ENCODE measurements at places on chromosomes 7 and 10.

DNA sequence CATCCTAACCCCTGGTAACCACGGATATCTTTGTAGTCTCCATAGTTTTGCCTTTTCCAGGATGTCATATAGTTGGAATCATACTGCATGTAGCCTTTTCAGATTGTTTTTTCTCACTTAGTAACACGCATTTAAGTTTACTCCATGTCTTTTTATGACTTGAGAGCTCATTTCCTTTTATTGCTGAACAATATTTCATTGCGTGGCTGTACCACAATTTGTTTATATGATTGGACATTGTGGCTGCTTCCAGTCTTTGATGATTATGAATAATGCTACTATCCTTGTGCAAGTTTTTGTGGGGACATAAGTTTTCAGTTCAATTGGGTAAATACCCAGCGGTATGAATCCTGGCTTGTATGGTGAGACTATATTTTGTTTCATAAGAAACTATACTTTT is 60.8 kb downstream of the AOAH start:
- no peak for DNase-seq

DNA sequence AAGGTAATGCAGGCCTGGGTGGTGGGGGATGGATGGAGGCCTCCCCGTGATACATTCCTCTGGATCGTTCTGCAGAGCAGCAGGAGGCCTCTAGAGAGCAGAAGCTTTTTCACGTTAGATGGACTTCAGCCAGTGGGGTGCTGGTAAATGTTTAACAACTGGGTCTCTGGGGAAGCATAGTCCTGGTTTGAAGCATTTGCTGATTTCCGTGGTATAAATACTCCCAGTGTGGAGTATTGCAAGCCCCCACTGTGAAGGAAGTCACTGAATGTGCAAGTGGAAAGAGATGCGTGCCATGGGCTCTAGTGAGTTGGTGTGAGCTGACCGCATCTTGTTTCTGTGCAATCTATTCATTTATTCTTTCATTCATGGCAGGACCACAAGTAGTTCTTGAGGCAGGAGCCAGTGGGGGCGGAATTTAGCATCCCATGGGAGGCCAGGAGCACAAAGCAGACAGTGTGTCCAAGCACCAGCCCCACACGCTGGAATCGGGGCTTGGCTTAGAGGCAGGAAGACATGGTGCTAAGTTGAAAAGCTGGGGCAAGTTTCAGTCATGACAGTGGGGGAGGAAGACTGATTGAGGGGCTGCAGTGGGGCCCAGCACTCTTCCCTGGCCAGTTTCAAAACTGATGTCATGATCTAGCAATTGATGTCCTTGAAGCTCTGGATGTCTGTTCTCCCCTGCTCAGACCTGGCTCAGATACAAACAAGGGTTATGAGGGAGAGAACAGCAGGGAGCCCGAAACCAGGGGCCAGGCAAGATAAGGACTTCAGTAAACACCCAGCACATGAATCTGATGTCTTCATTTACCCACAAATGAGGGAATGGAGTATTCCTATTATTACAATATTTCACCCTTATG is 280.9 kb upstream of the LYZL1 start:
- DNase-seq = no peak

GRCh38 chr7:74338366-74339108 is 49.3 kb downstream of the CLIP2 start:
- no peak for DNase-seq

DNA sequence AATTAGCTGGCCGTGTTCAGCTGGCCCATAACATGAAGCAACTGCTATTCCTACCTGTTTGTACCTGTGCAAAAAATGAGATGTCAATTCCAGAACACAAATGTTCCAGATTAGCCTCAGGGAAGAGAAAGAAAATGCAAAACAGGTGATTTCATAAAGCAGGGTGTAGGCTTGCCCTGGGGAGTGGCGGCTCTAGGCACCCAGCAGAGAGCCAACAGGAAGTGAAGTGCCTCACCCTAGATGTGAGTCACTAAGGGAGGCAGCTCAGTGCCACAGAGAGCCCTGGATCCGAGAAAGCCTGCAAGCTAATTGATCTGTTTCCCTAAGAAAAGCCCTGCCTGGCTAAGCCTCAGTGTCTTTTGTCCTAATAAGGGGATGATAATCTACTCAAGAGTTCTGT is 240.0 kb downstream of the ARHGAP21 start:
- no peak for DNase-seq

DNA sequence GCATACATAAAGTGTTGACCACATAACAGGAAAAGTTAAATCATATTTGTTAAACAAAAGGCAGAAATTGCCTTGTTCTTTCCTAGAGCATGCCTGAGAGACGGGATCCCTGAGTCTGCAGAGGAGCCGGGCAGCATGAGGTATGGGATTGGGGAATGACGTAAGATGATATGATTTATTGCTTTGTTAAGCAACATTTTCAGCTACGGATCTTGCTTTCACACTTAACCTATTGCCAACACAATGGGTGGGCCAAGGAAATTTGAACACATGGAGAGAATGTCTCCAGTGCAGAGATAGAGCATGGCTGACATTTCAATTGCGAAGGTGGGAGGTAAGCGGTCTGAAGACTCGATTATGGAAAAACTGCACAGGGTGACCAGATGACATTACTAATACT is 76.7 kb downstream of the EMX2 start:
- DNase-seq = no peak

DNA sequence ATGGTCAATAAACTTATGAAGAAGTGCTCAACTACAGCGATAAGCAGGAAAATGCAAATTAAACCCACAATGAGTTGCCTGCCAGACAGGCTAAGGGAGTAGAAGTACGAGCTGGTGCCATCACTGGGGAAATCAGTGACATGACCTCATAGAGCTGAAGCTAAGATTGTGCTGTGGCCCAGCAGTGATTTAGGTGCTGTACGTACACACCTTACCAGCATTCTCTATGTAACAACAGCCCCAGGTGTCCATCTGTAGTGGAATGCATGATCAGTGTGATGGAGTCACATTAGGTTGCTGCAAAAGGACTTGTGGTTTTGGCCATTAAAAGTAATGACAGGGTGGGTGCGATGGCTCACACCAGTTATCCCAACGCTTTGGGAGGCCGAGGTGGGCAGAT is 5.7 kb upstream of the TECPR1 start:
- no peak for DNase-seq

GRCh38 chr10:767211-767610 is 77.7 kb upstream of the DIP2C start:
- DNase-seq = no peak
